ENCODE measurements at places on chromosomes 1 and 21. TPM values are rescaled to one million over a fixed set of nuclear protein-coding genes. Genes with fewer than 3 reads are reported as not detected.

The YBEY gene
- 17.1 TPM for total RNA-seq

The PDE4DIP gene
- total RNA-seq = 2,016 TPM

The WNT4 gene
- total RNA-seq = not detected

The SELP gene
- 10.9 TPM for total RNA-seq

The PSMA5 gene
- 49.9 TPM for total RNA-seq

The NBPF11 gene
- total RNA-seq = 3.1 TPM

The FMO5 gene
- 3.2 TPM for total RNA-seq

The OR2L13 gene
- not detected for total RNA-seq

The SLC1A7 gene
- 0.44 TPM for total RNA-seq

The SLC37A1 gene
- 3.8 TPM for total RNA-seq

The SPATA6 gene
- 9.3 TPM for total RNA-seq

The TSPAN1 gene
- total RNA-seq = 1.4 TPM

The E2F2 gene
- 0.16 TPM for total RNA-seq

The MYOC gene
- total RNA-seq = 1.0 TPM

The MYBPHL gene
- total RNA-seq = 0.22 TPM

The B3GALT5 gene
- 0.03 TPM for total RNA-seq

The COL6A2 gene
- total RNA-seq = 157 TPM

The PTPN14 gene
- 32.5 TPM for total RNA-seq

The KCNJ6 gene
- total RNA-seq = not detected

The NUDT4B gene
- total RNA-seq = not detected

The CD160 gene
- not detected for total RNA-seq

The SARS1 gene
- total RNA-seq = 92.0 TPM

The ADGRL2 gene
- total RNA-seq = 52.5 TPM

The CBR1 gene
- total RNA-seq = 28.1 TPM

The RNU1-1 gene
- 6,072 TPM for total RNA-seq

The CNKSR1 gene
- 1.8 TPM for total RNA-seq

The PBX1 gene
- 73.2 TPM for total RNA-seq

The FBXO2 gene
- 1.9 TPM for total RNA-seq

The ESPN gene
- 0.41 TPM for total RNA-seq

The DOP1B gene
- total RNA-seq = 13.6 TPM

The NLRP3 gene
- total RNA-seq = 0.66 TPM

The HTR1D gene
- 0.08 TPM for total RNA-seq
